ENCODE measurements at places on chromosomes 3 and 15.

DNA sequence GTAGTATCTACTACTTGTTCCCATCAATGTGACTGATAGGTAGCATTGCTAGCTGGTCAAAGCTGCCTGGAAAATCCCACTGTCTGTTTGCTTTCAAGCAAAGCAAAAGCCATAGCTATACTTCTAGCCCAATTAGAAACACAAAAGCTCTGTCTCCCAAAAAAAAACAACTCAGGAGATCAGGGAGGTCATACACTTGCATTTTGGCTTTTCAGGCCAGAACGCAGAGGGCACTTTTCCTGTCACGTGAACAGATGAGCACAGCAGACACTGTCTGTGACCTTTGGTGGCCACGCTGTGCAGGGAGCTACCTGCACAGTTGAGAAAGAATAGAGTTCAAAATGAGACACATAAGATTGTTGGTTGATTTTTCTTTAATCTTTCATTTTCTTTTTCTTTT, 441.7 kb upstream of the PDZRN3 start:
- H3K27ac ChIP-seq = no peak overlapping the region
- no peaks in the 10 kb centered on the region for H3K27me3 ChIP-seq
- no peak for DNase-seq
- no peaks in the 10 kb centered on the region for H3K36me3 ChIP-seq
- H3K4me3 ChIP-seq = no peak overlapping the region

GRCh38 chr3:95506174-95506573, 1308.2 kb upstream of the EPHA6 start:
- H3K27ac ChIP-seq = no peak overlapping the region
- no peak for DNase-seq
- H3K4me3 ChIP-seq = no peak overlapping the region
- H3K36me3 ChIP-seq = no peaks in the 10 kb centered on the region
- no peaks in the 10 kb centered on the region for H3K27me3 ChIP-seq
- H3K4me1 ChIP-seq = no peaks in the 10 kb centered on the region

DNA sequence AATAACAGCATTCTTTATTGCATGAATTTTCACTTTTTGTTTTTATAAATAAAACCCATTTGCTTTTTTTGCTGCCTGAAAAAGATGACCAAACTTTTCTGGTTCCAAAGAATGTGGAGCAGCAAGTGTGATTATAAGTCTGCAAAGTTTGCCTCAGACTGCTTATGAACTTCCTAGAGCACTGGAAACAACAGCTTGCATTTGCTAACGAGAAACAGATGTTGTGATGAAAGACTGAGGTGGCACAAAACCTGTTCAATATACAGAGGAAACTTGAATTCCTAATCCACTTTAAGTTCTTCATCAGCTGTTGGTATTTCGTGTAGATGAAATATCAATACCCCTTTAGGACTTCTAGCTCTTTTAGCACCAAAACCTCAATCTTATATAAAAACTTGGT, 9.3 kb downstream of the ZPLD1 start:
- DNase-seq = no peak
- no peak overlapping the region for H3K4me3 ChIP-seq
- no peaks in the 10 kb centered on the region for H3K4me1 ChIP-seq
- no peaks in the 10 kb centered on the region for H3K27me3 ChIP-seq
- no peaks in the 10 kb centered on the region for H3K36me3 ChIP-seq
- no peak overlapping the region for H3K27ac ChIP-seq

DNA sequence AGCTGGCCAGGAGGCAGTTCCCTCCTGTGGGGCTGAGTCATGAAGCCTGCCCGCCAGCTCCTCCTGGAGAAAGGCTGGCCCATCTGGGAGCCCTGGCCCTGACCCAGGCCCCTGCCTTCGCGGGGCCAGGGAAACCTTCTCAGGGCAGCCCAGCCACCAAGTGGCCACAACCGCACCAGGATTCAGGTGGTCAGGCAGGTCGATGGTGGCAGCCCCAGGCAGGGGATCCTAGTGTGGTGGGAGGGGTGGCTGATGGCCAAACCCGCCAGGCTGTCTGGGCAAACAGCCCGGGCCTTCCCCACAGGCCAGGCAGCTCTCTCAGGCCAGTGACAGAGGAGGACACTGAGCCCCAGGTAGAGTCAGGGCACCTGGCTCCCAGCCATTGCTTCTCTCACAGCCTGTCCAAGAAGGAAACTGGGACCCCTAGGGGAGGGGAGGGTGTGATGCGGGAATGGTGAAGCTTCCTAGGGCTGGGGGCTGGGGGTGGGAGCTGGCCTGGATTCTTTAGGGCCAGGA, 1.2 kb downstream of the TWF2 start:
- DNase-seq = peak; percentile 91
- H3K4me1 ChIP-seq = peaks cover 16% of the 10 kb centered on the region
- peak overlapping the region; percentile 54 for H3K27ac ChIP-seq
- no peaks in the 10 kb centered on the region for H3K36me3 ChIP-seq

- no peak for DNase-seq
- no peak overlapping the region for H3K4me3 ChIP-seq
- no peak overlapping the region for H3K27ac ChIP-seq
- H3K27me3 ChIP-seq = no peaks in the 10 kb centered on the region
- no peaks in the 10 kb centered on the region for H3K36me3 ChIP-seq
- H3K4me1 ChIP-seq = peaks cover 2% of the 10 kb centered on the region
These were observed 354.7 kb downstream of the MCTP2 start for GRCh38 chr15:94586099-94586498.

DNA sequence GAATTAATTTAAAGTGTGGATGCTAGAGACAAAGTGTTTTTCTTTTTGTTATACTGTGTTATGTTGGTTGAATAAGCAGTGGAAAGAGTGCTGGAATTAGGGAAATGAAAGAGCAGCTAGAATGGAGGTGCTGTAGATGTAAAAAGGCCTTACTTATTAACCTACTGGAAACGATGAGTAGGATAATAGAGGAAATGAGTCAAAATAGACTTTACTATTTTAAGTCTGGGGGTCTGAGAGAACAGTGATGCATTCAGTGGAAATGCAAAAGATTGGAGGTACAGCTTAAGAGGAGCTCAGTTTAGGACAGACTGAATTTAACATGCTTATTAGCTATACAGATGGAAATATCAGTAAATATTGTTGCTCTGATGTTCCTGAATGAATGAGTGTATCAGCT, 674.0 kb downstream of the OTOL1 start:
- no peaks in the 10 kb centered on the region for H3K27me3 ChIP-seq
- no peaks in the 10 kb centered on the region for H3K36me3 ChIP-seq
- H3K4me3 ChIP-seq = no peak overlapping the region
- no peak overlapping the region for H3K27ac ChIP-seq
- DNase-seq = no peak

GRCh38 chr3:170418422-170419398, at the start of gene CLDN11:
Gene CLDN11, plus strand, starts transcription at chr3:170418868. Its CDS starts 199 bp downstream, at chr3:170419067.
- peak within 1 kb of the TSS; percentile 53 for H3K4me3 ChIP-seq
- H3K27ac ChIP-seq = peak within 1 kb of the TSS; percentile 91
- H3K36me3 ChIP-seq = no peaks in the 10 kb centered on the region
- peaks cover 16% of the 10 kb centered on the region for H3K4me1 ChIP-seq
- no peaks in the 10 kb centered on the region for H3K27me3 ChIP-seq
- peak; percentile 88 for DNase-seq

- DNase-seq = no peak
- H3K27me3 ChIP-seq = no peaks in the 10 kb centered on the region
- H3K36me3 ChIP-seq = no peaks in the 10 kb centered on the region
- H3K27ac ChIP-seq = peak overlapping the region; percentile 12
These were observed 620 bp upstream of the ANP32A start for GRCh38 chr15:68821190-68821840.

DNA sequence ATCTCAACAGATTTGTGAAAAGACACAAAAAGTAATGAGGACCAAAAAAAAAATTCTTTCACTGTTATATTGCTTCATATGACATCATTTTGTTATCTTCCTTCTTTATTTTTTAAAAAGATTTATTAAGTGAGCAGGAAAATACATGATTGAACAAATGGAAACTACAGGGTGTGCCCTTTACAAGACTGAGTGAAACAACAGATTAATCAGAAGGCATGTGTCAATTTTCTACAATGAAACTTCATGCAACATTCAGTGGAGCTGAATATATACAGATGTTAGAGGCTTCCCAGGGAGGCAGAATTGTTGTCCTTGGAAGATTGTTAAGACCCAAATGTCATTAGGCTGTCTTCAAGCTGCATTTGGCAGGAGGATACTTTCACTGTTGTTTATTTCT, 28.4 kb upstream of the SLC2A2 start:
- no peak overlapping the region for H3K4me3 ChIP-seq
- H3K27me3 ChIP-seq = no peaks in the 10 kb centered on the region
- no peaks in the 10 kb centered on the region for H3K4me1 ChIP-seq
- no peak for DNase-seq

DNA sequence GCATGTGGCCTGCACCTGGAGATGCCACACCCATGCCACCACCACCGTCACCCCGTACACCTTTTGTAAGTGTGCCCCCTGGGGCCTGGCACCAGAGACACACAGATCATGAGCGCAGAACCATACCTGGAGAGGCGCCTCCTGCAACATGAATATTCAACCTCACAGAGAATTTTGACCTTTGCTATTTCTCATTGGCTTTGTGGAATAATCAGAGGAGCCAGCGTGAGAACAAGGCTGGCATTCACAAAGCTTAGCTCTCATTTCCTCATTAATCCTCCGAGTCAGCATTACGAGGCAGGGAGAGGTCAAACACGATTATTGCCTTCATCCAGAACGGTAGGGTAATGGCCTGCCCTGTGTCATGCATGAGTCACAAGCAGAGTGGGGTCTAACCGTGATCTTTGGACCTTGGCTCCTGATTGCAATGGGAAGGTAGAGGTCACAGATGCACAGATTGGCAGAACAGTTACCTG, 73.0 kb upstream of the POMGNT2 start:
- no peak overlapping the region for H3K4me3 ChIP-seq
- H3K27ac ChIP-seq = no peak overlapping the region
- no peak for DNase-seq
- H3K36me3 ChIP-seq = no peaks in the 10 kb centered on the region
- no peaks in the 10 kb centered on the region for H3K27me3 ChIP-seq

- no peaks in the 10 kb centered on the region for H3K4me1 ChIP-seq
- H3K36me3 ChIP-seq = no peaks in the 10 kb centered on the region
- no peaks in the 10 kb centered on the region for H3K27me3 ChIP-seq
- no peak overlapping the region for H3K27ac ChIP-seq
- no peak overlapping the region for H3K4me3 ChIP-seq
These were observed 247.6 kb upstream of the SOX2 start for GRCh38 chr3:181464033-181464694.

- no peak for DNase-seq
- no peaks in the 10 kb centered on the region for H3K27me3 ChIP-seq
- H3K36me3 ChIP-seq = no peaks in the 10 kb centered on the region
- H3K27ac ChIP-seq = no peak overlapping the region
- H3K4me3 ChIP-seq = no peak overlapping the region
- no peaks in the 10 kb centered on the region for H3K4me1 ChIP-seq
These were observed 134.2 kb downstream of the TJP1 start for GRCh38 chr15:29687939-29688505.

DNA sequence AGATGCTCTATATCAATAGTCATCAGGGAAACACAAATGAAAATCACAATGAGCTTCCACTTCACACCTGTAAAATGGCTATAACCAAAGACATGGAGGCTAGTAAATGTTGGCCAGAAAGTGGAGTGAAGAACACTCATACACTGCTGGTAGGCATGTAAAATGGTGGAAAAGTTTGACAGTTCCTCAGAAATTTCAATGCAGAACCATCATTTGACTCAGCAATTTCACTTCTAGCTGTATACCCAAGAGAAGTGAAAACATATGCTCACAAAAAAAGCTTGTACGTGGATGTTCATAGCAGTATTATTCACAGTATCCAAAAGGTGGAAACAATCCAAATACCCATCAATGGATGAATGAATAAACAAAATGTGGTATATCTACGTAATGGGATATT, 19.2 kb upstream of the TOP2B start:
- H3K4me3 ChIP-seq = no peak overlapping the region
- no peaks in the 10 kb centered on the region for H3K36me3 ChIP-seq
- H3K27ac ChIP-seq = no peak overlapping the region
- H3K27me3 ChIP-seq = no peaks in the 10 kb centered on the region

- no peaks in the 10 kb centered on the region for H3K27me3 ChIP-seq
- DNase-seq = no peak
- no peak overlapping the region for H3K4me3 ChIP-seq
- H3K36me3 ChIP-seq = no peaks in the 10 kb centered on the region
- H3K27ac ChIP-seq = peak overlapping the region; percentile 34
- peaks cover 47% of the 10 kb centered on the region for H3K4me1 ChIP-seq
These were observed 15.6 kb downstream of the SMAD3 start for GRCh38 chr15:67080900-67081431.

DNA sequence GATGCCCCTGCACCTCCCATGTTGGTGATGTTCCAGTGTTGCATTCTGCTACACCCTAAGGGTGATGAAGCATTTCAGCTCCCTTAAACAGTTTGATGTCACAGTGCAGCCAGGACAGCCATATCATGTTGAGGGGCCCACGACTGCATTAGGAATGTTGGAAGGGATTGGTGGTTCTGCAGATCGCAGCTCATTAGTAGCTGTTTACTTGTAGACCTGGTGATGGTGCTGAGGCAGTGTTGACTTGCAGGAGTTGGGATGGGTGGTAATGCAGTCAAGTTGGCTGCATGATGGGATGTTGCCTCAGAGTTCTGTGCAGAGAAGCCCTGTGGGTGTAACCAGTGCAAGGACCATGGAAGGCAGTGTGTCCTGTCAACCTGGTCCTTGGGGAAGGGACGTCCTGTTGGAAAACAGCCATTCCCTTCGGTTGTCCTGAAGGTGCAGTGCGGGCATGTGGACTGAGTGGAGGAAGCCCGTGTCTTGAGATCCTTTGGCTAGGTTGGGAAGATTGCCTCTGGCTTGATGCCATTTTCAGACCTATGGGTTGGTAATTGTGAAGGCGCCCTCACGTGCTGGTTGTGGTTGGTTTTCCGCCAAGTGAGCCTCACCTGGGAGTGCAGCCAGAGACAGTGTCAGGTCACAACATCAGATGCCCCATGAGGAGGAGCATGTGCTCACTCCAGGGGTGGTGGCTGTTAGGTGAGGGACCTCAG, 100.7 kb downstream of the SNRPN start:
- no peak overlapping the region for H3K27ac ChIP-seq
- H3K4me1 ChIP-seq = no peaks in the 10 kb centered on the region
- H3K4me3 ChIP-seq = no peak overlapping the region
- no peak for DNase-seq

GRCh38 chr3:99767291-99767690, 50.4 kb upstream of the CMSS1 start:
- no peak overlapping the region for H3K27ac ChIP-seq
- H3K36me3 ChIP-seq = no peaks in the 10 kb centered on the region
- DNase-seq = no peak
- H3K27me3 ChIP-seq = no peaks in the 10 kb centered on the region
- H3K4me1 ChIP-seq = no peaks in the 10 kb centered on the region

- peaks cover 2% of the 10 kb centered on the region for H3K4me1 ChIP-seq
- no peaks in the 10 kb centered on the region for H3K36me3 ChIP-seq
- H3K4me3 ChIP-seq = no peak overlapping the region
- H3K27ac ChIP-seq = no peak overlapping the region
These were observed 8.7 kb downstream of the PXYLP1 start for GRCh38 chr3:141240286-141240685.

DNA sequence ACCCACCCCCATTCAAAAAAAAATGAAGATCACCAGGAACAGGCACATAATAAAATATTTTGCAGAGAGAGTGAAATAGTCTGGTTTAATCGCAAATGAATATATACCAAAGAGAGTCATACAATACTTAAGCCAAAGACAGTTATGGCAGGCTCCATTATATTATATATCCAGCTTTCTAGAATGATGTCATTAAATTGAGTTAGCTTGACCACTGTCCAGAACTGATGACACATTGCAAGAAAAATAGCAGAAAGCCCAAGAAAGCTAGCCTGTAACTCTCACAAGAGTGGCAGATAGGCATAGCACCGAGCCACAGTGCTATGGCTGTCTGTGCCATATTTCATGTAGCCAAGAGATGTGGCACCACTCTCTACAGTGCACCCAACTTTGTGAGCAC, 231.9 kb upstream of the SEMA6D start:
- H3K27me3 ChIP-seq = no peaks in the 10 kb centered on the region
- H3K36me3 ChIP-seq = no peaks in the 10 kb centered on the region
- no peak for DNase-seq
- no peak overlapping the region for H3K4me3 ChIP-seq
- H3K4me1 ChIP-seq = no peaks in the 10 kb centered on the region

Data from ovary (tissue), 10 donors.